ENCODE measurements at places on chromosomes 3 and 15.

DNA sequence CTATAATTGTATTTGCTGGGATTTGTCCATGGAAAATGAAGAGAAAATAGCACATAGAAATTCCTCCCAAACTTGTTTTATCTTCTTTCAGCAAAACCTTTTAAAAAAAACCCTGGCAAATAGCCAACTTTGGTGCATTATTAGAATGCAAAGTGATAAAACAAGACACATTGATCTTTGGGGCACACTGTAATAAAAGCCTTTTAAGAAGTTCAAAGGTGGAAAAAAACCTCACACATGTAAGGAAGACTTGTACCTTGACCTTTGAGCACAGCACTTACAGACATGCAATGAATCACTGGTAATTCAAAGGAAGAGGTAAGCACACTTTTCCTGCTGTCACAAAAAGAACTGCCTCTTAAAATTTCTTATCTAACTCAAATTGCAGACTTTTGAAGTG lies 8.0 kb upstream of the MORC1 start:
- no peak for DNase-seq

DNA sequence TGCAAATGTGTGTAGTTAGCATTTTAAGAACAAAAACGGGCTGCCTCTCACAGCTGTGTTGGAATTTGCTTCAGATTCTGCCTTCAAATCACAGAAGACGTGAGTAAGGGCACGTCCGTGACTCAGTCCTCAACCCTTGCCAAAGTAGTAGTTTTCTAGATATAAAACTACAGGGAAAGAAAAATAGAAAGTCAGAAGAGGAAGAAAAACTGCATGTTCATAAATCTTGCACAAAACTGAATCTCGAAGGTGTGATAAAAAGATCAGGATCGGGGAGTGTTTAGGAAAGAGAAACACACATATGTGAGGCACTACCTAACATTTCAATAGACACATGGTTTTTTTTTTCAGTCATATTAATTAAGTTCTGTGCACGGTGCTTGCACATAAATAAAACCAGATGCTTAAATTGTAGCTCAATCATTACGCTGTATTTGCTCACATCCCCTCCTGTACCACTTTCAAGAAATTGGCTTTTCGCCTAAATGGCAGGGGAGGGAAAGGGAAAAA lies 71.7 kb downstream of the P3H2 start:
- DNase-seq: no peak

DNA sequence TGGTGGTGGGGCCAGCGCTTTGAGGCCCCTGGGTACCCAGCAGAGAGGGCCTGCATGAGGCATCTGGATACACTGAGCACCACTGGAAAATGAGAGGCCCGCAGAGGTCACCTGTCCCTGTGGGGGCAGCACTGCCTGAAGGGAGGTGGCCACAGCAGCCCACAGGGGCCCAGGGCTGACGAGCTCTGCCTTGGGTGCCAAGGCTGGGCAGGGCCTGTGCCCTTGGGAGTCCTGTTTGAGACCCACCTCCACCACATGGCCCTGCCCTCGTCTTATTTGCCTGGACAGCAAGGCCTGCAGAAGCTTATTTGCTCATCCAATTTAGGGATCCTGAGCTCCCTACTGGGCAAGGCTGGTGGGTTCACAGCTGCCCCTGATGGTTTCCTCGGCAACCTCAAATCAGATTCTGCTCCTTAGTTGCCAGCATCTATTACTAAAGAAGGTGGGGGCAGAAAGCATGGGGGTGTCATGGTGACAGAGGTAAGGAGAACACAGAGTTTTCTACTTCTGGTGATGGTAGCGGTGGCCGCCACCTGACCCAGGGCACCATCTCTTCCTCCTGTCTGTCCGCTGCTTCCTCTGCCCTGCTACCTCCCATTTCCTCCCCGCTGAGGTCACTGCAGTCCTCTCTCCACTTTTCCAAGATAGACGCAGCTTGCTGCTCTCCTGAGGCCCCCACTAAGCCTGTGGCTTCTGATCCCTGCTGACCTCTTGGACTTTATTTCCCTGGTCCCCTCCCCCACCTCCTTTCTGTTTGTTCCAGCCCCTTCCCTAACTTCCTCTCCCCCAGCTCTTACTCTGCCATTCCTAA lies 62.9 kb downstream of the HMCES start:
- DNase-seq: no peak

DNA sequence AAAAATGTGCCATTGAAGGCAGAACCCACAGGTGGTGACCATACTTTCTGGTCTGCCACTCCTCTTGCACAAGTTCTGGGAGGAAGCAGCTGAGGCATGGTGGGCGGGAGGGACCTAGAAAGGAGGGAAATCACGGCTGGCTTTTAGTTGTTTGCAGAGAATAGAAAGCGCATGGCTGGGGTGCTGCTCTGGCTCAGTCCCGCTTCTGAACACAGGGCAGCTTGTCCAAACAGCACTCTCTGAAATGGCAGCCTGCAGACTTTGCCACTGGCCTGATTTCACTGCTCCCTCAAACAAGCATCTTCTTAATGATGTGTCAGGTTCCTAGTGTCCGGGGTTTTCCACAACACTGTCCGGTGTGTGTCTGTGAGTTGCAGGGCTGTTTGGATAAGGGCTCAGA lies 76.7 kb downstream of the AAGAB start:
- DNase-seq: no peak

- no peak for DNase-seq
These were observed 27.0 kb downstream of the CCNL1 start for GRCh38 chr3:157132936-157133335.

GRCh38 chr3:52406231-52406661 lies 38.7 kb downstream of the SEMA3G start:
- no peak for DNase-seq

DNA sequence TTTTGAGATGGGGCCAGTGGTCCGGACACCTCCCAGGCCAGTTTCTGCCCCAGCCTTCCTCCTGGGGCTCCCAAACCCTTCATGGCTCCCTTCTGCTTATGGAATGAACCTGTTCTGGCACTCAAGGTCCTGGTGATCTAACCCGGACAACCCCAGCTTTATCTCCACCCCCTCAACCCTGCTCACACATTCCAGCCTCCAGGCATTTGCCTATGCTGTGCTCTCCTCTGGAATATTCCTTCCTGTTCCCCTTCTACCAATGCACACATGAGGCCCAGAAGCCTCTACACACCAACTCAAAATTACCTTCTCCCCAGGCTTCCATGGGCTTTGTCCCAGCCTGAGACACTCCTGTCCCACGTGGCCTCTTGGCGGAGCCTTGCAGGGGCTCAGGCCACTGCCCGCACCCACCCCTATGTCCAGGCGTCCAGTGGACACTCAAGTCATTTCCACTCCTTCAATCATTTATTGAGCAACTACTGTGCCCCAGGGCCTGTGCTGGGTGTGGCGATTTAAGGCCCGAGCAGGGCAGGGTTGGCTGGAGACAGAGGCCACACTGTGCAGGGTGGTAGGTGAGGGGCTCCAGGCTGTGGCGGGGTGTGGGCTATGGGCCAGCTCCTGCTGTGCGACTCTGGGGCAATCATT lies 18.8 kb downstream of the PLXND1 start:
- no peak for DNase-seq

GRCh38 chr3:2823437-2824211 lies 286.6 kb downstream of the IL5RA start:
- no peak for DNase-seq

DNA sequence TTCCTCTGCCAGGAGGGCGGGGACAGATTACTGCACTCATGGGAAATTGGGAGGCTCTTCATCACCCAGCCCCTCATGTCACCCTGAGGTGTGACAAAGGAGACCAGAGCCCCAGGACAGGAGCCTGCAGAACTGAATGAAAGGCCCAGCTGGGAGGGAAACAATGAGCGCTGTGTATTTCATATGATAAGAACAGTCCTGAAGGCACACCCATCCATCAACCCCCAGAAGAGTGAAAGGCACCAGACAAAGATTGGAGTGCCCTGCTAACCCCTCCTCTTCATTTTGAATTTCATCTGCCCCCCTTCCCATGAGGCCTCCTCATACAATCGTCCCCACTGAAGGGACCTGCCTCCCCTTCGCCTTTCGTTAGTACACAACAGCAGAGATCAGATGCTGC lies 160.0 kb upstream of the PRICKLE2 start:
- DNase-seq: no peak

GRCh38 chr15:63232943-63233342 lies 43.5 kb downstream of the RAB8B start:
- no peak for DNase-seq

GRCh38 chr3:71984843-71985613 lies 200.1 kb upstream of the PROK2 start:
- no peak for DNase-seq

- DNase-seq: no peak
These were observed 39.4 kb upstream of the CCR2 start for GRCh38 chr3:46314517-46314916.

DNA sequence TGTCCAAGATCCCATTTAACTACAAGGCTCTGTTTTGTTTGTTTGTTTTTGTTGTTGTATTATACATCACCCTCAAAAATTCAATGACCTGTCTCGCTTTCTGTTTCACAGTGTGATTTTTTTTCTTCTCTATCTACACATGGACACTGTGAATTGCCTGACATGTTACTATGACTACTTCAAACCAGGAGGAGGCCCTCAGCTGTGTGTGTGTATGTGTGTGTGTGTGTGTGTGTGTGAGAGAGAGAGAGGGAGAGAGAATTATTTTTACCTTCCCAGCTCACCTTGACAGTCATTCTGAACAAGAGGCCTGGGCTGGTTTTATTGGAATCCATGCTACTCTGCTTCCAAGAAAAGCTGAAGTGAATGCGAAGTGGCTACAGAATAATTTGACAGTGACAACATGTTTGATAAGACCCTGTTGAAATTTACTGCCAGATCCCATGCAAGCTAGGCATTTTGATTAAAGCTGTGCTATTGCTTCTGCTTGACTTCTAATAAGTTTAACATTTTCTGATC lies 841.4 kb downstream of the NSUN3 start:
- no peak for DNase-seq

- DNase-seq: no peak
These were observed 51.1 kb downstream of the NEDD4 start for GRCh38 chr15:55942332-55942731.

DNA sequence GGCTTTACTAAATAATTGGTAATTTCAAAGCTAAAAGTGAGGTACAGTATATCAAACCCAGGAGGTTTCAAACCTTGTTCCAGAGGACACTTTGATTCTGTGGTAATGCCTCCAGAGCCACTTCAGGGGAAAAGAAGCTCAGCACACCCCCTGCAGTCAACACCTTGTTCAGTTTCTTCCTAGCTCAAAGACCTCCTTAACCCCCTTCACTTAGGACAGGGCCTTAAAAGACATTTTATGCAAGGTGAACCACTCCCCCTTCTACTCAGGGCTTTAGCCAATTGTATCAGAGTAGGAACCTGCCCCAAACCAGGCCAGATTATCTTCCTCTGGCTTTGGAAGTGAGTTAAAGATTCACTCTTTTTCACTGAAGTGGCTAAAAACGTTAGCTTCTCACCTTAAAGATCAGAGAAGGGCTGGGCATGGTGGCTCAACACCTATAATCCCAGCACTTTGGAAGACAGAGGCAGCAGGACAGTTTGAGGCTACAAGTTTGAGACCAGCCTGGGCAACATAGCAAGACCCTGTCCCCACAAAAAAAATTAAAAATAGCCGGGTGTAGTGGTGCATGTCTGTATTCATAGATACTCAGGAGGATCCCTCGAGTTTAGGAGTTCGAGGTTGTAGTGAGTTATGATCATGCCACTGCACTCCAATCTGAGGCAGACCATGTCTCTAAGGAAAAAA lies 3.4 kb downstream of the DENND6A start:
- no peak for DNase-seq

DNA sequence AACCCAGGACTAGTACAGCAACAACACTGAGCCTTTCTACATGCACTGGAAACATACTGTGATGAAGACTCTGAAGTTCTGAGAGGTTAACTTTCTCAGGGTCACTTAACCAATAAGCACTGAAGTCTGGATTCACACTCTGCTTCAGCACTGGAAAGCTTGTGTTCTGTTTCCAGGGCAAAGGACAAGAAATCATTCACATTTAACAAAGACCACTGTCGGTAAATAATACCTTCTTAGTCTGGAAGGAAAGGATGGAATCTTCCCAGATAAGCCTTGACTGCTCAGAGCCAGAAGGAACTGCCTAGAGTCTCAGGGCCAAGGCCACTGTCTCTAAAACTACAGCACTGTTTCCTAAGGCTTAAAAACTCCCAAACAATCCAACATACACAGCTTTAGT lies 4.3 kb upstream of the GLYCTK start:
- DNase-seq: no peak

DNA sequence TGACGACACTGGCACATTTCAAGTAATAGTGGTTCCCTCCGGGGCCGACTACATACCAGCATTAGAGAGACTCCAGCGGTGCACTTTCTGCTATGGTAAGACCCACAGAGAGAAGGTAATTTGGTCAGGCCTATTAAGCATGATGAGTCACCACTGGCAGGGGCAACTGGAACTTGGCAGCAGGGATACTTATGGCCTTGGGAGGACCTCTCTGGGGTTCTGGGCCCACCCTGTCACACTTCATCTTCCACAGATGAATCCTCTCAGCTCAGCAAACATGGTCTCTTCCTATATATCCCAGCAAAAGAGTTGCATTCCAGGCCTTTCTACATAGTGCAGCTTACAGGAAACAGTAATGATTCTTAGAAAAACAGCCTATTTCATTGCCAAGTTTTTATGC lies 88.0 kb downstream of the PIK3R4 start:
- DNase-seq: no peak

- no peak for DNase-seq
These were observed 85.6 kb upstream of the POU1F1 start for GRCh38 chr3:87361956-87362355.

- no peak for DNase-seq
These were observed 308.5 kb downstream of the ROBO2 start for GRCh38 chr3:77348244-77348855.

- no peak for DNase-seq
These were observed 130.1 kb downstream of the UACA start for GRCh38 chr15:70633103-70633831.
